HL-60 (cell line): ENCODE measurements at places on chromosomes 6 and 20.

GRCh38 chr20:13212750-13213149 lies 8.3 kb upstream of the ISM1 start:
- no peak for DNase-seq

DNA sequence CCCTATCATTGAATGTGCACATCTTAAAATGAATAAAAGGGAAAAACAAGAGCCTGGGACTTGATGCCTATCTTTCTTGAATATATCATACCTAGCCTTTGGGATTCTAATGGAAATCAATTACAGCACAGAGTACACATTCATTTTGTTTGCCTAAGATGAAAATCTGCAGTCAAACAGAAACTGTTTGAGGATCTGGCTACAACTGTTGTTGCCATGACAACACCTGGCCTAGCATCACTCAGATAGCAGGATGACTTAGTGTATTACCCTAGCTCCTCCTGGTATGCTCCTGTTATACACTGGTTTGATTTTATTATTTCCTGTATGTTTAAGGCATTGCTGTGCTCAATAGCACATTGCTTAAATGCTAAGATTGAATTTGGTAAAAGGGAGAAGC lies 71.5 kb upstream of the LAMP5 start:
- no peak for DNase-seq

DNA sequence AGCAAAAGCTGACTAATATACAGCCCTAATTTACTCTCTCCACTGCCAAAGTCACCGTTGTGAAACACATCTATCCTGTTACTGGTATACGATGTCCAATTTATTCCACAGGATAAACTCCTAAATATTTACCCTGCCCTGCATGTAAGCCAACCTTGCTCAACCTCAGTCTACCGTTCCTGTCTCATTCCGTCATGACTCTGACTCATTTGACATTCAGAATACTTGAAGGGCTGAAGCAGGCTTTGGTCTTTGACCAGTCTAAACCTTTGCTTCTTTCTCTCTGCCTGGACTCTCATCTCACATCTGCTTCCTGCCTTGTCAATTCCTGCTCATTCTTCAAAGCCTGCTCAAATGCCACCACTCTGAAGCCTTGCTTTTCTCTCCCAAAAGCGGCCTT lies 157.5 kb downstream of the SCP2D1 start:
- no peak for DNase-seq

GRCh38 chr20:33693741-33694638 lies 7.8 kb upstream of the E2F1 start:
- no peak for DNase-seq

GRCh38 chr6:107698146-107698545 lies 126.0 kb downstream of the SCML4 start:
- no peak for DNase-seq

DNA sequence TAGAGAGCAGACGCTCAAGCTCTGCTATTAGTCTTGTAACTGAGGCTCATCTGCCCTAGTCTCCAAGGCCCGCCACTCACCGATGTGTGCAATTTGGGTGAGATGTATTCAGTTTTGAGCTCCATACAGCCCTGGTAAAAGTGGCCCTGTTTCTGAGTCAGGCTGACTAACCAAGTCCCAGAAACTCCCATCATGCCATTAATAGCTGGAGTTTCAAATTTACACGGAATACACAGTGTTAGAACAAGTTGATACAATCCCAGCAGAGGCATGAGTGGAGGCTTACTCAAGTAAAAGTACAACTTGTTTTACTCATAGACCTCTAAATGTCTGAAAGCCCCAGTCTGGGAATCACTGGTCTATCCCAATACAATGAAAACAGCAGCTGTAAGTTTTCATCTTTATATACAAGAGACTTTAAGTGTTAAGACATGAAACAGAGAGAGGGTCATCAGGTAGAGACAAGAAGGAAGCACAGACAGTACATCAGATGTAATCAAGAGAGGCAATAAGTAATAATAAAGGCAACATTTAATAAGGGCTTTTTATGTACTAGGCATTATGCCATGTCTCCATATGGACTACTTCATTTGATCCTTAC lies 42.4 kb downstream of the RTN4IP1 start:
- no peak for DNase-seq

GRCh38 chr20:51995551-51995951 lies 193.2 kb upstream of the SALL4 start:
- no peak for DNase-seq
